Inflammatory macrophage treated with lipopolysaccharide for 1 hour (primary cell): ENCODE measurements at places on chromosomes 1 and 21.

DNA sequence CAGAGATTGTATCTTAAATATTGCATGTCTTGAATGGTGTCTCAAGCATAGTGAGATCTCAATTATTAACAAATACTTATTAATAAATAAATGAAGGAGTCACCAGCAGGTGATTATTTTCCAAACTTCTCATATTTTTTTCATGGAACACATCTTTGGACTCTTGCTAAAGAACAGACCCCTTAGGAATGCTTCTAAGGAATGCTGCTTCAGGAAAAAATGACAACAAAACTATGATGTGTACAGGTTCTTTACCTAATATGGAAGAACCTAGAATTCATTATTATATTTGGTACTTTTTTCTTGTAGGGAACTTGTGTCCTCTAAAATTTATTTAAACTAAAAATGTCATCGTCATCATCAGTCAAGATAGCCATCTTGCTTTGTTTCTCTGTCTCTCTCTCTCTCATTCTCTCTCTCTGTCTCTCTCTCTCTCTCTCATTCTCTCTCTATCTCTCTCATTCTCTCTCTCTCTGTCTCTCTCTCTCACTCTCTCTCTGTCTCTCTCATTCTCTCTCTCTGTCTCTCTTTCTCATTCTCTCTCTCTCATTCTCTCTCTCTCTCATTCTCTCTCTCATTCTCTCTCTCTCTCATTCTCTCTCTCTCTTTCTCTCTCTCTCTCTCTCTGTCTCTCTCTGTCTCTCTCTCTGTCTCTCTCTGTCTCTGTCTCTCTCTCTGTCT is 63.0 kb upstream of the ETS2 start:
- no peak for DNase-seq

DNA sequence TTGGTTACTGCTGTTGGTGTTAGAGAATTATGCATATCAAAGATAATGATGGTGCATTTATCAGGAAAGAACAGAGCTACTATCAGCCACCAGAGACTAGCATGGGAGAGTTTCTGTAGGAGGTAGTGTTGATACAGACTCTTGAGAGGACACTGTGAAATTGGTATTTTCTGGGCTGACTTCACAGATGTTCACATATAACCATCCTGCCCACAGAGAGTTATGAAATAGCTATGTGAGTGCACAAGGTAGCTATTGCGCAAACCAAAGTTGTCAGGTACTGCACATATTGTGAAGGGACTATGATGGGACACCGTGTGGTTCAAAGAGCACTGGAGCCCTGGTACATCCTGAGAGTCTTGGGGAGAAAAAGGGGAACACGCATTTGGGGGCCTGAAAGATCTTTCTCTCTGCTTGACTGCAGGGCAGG is 1.4 kb upstream of the TLCD4 start:
- no peak for DNase-seq

GRCh38 chr1:230335861-230336522 is 90.1 kb downstream of the PGBD5 start:
- no peak for DNase-seq

DNA sequence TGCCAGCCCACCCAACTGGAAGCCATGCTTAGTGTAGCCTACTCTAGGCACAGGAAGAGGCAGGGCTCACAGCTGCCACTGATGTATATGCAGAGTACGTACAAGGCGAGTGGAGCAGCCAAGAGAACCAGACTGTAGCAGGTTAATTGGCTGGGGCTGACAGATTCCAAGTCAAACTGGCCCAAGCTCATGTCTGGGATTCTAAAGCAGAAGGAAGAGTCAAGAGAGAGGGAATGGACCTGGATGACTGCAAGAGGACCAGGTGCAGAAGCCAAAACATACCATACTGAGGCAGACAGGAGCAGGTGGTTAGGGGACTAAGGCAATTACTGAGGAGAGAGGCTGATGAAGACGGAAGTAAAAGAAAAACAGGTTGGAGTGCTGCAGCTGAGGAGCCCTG is 51.3 kb upstream of the LRRN2 start:
- DNase-seq, result no peak

- no peak for DNase-seq
Observed at GRCh38 chr1:87652176-87652575, 323.5 kb downstream of the LMO4 start.

- DNase-seq, result no peak
Observed at GRCh38 chr1:157833145-157833544, 8.5 kb downstream of the CD5L start.

DNA sequence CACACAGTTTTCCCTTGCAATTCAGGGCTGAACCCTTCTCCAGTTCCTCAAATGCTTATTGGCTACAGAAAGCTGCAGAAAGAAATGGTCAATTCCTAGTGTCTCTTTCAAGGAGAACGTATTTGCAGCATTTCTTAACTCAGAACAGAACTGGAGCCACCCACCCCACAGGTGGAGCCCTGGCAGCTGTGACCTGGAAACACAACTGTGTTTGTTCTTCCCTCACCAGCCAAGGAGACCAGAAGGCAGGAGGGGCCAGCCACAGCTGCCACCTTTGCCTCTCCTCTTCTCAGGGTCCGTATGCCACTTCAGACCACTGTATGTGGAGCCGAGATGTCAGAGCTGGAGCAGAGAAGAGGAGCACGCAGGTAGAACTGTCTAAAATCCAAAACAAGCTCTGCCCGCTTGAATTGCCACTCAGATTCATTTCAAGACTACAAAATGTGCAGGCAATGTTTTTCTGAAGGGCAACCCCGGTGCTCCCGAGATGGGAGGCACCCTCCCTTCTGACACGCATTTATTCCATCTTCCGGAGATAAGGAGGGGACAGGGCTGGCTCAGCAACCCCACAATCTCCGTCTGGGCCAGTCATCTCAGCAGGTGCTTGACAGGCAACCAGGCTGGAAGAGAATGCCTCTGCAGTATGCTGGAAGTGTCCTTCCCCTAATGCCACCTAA is 16.7 kb downstream of the CD247 start:
- no peak for DNase-seq
